Endodermal cell (in vitro differentiated cells): ENCODE measurements at places on chromosomes 12 and 14. TPM values are rescaled to one million over a fixed set of nuclear protein-coding genes. Genes with fewer than 3 reads are reported as not detected.
A peak's percentile ranks its signal among the peaks of the same experiment; 100 is the strongest.

The PHLDA1 gene
- total RNA-seq: 3.7 to 37.7 TPM (median 4.2 TPM) in 3 replicates

DNA sequence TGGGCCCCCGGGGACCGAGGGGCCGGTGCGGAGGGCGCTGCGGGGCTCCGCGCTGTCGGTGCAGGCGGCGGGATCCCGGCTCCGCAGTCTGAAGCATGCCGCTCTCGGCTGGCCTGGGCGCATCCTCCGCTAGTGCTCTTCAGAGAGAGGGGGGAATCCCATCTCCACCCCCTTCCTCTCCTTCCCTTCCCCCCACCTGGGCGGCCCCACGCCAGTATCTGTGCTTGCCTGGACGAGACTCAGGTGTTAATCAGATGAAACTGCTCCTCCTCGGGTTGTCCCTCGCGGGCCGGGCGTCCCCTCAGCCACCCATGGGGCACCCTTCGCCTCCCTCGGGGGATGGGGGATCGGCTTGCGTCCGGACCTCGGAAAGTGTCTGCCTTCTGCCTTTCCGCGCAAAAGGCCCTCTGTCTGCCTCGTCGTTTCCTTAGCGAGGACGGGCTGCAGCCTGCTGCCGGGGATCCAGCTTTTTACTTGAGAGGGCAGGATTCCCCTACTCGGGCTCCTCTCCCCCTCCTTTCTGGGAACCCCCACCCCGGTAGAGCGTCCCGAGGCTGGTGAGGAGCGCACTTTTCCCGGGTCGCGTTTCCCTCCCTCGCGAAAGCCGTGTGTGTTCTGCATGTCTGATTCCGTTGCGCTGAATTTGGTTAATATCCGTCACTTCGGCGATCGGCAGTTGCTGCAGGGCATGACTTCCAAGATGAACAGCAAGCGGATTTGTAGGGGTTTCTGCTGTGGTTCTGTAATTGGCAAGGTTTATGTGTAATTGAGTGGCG, 1.1 kb downstream of the GPHN start:
- peak; percentile 69 for DNase-seq

DNA sequence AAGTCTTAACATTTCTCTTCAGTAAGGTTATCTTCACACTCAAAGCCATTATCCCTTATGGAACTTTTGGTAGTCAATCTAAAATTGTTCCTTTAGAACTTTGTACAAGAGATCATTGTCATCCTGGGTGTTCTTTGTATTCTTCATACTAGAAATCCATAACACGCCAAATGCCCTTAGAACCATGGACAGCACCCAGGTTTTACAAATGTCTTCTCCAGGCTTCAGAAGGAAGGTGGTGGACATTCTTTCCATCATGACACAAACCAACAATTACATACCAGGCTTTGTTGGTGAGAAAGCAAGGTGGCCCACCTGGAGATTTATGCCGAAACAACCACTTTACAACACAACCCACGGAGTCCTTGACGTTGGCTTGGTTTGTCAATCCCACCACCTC, 365.6 kb upstream of the TBX3 start:
- DNase-seq: peak; percentile 59

DNA sequence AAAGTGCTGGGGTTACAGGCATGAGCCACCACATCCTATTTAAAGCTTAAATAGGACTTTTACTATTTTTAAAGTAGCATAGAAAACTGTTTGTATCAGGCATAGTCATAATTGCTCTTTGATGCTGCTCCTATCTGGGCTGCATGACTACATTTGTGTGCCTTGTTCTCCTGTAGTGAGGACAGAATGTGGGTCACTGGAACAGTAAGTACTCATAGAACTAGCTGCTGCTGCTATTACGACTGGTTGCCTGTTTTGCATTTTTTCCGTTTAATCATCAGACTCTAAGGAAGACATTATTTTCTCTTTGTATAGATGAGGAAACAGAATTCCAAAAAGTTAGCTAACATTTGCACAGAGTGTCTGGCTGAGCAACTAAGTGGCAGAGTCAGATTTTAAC, 42.8 kb downstream of the ZC3H14 start:
- no peak for DNase-seq

DNA sequence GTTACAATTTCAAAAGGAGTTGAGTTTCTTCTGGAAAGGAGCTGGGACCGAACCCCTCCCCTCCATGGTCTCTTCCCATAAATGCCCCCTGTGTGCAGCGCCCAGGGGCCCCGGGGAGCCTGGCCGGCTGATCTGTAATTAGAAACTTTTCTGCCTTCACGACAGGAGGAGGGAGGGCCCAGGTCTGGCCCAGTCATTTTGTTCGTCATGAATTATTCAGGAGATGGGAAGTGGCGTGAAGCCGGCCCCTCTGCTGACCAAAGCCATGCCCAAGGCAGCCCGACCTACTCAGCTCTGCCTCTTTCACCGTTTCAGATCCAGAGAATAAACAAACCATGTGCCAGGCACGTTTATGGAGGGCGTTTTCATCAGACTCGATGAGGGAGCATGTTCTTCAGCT, 33.3 kb upstream of the MSI1 start:
- peak; percentile 92 for DNase-seq

GRCh38 chr14:38339696-38340095, 83.8 kb upstream of the CLEC14A start:
- DNase-seq: no peak

- DNase-seq: no peak
Observed at GRCh38 chr12:96177013-96177412, 17.2 kb upstream of the ELK3 start.

The CLEC14A gene
- total RNA-seq: 0.29 to 0.70 TPM (median 0.59 TPM) in 3 replicates

The CCDC177 gene
- total RNA-seq: 4.6 to 6.2 TPM (median 5.8 TPM) in 3 replicates

- peak; percentile 79 for DNase-seq
Observed at GRCh38 chr12:115617391-115617790, 660.1 kb downstream of the MED13L start.

The IKBIP gene
- 10.6 and 12.6 TPM in 2 replicates for total RNA-seq

DNA sequence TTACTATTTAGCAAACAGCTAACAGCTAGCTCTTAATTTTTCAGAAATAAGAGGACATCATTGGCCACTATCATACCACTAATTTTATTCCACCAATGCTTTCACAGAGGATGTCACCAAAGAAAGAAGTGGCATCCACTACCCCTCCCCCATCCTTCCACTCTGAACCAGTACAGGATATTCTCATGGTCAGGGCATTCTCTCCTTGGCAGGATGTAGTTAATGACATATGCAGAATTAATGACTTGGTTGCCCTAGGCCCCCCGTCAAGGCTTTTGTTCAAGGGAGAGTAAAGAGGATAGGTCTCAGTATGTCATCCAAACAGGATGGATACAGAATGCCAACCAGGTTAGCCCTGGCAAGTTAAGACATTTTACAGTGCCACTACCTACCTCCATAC, 18.9 kb upstream of the NUP107 start:
- DNase-seq: no peak

The PXMP2 gene
- 11.7 to 26.7 TPM (median 25.1 TPM) in 3 replicates for total RNA-seq

- DNase-seq: no peak
Observed at GRCh38 chr12:78055545-78055944, 224.9 kb downstream of the NAV3 start.

- no peak for DNase-seq
Observed at GRCh38 chr12:124390442-124391097, 95.7 kb downstream of the RFLNA start.

The AEBP2 gene
- 68.4 and 78.4 TPM in 2 replicates for total RNA-seq

The CIROP gene
- total RNA-seq: 1.4 and 1.6 TPM in 2 replicates

The TMTC2 gene
- total RNA-seq: 8.0 and 10.8 TPM in 2 replicates

GRCh38 chr14:104132981-104133380, 5.4 kb upstream of the KIF26A start:
- DNase-seq: peak; percentile 87

The PPP1R1A gene
- total RNA-seq: 11.6 to 16.1 TPM (median 13.4 TPM) in 3 replicates

The RGS6 gene
- total RNA-seq: 10.1 to 13.6 TPM (median 13.2 TPM) in 3 replicates

GRCh38 chr12:115882936-115883335, 394.6 kb downstream of the MED13L start:
- peak; percentile 10 for DNase-seq

DNA sequence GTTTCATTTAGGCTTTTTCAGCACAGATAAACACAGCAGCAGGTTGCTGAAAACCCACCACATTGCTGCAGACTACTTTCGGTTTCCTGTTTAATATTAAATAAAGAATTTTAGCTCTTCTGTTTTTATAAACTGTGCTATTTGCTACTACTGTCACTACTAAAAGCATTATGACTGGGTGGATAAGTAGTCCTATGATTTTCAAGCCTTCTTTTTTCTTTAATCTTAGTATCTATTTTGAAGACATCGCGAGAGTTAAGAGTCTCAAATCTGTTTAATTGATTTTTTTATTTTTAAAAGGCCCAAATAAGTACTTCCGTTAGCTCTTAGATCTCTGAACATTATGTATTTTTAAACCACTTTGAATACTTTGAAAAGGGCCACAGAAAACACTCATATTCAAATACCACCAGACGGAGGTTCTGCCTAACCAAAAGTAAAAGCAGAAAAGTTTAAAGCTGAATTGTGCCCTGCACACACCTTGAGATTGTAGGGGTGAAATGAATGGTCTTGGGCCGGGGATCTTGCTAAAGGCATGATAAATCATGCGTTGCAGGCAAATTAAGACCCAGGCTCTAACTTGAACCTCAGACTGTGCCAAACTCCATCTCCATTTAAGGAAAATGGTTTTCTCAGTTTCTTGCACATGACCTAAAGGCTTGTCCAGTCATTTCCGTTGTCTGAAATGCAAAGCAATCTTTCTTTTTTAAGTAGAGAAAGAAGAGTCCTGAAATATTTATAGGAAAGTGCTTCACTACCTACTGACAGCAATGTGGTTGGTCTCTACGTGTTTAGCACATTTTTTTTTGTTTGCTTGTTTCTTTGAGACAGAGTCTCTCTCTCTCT, 13.6 kb upstream of the FOXN3 start:
- DNase-seq: no peak

DNA sequence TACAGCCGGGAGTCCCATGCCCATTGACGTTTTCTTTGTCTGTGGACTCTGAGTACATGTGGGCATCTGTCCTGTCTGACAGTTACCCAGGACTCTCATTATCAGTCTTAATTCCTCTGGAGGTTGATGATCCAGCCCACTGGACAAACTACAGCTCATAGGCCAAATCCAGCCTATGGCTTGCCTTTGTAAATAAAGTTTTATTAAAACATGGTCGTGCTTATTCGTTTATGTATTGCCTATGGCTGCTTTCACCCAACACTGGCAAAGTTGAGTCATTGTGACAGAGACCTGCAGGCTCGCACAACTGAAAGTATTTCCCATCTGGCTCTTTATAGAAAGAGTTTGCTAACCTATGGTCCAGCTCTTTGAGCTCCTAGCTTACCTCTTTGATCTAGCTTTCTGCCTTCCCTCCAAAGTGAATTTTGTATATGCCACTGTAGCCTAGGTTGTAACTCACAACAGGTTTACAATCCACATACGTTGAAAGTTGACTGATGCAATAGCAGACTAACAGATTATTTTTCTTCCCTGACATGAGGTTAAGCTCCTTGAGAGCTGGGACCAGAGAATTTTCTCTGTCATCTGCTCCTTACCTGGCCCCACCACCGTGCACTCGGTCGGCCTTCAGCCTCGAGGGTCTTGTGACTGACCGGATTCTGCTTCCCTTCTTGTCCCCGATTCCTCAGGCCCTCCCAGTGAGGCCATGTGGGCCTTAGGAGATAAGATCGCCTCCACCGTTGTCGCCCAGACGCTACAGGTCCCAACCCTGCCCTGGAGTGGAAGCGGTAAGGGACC, 57.3 kb downstream of the ACACB start:
- peak; percentile 20 for DNase-seq

The AKAP6 gene
- total RNA-seq: 5.0 to 6.1 TPM (median 5.1 TPM) in 3 replicates

GRCh38 chr12:3316776-3317480, 174.1 kb upstream of the PRMT8 start:
- DNase-seq: no peak

- no peak for DNase-seq
Observed at GRCh38 chr14:94936401-94936892, 166.5 kb upstream of the GSC start.

The CLEC1A gene
- total RNA-seq: not detected in 2 replicates

The RFLNA gene
- total RNA-seq: 2.0 and 2.1 TPM in 2 replicates

DNA sequence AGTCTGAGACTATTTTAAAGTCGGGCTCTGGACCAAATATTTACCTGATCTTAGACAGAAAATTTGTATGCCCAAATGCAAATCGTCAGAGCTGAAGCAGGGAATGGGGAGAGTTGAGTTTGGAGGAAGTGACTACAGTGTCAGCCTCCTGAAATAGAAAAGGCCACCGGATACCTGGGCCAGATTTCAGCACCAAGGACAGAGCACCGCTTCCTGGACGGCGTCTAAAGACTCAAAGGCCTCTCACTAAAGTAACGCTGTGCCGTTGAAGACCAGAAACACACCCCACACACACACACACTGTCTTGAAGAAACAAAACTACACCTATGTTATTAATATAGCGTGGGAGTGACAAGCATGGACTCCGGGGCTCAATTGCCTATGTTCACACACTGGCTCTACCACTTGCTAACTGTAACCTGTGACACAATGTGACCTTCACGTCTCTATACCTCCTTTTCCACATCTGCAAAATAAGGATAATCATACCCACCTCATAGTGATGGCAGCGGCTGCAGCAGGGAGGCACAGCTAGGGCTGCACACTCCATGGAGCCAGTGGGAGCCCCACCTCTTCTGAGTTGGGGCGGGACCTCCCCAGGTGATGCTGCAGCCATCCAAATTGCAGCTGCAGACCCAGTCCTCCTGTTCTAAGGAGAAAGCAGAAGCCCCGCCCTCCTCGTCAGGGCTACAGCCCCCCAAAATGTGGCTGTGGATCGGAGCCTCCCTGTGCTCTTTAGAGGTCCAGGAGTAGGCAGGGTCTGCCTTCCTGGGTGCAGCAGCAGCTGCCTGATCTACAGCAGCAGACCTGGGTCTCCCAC, 35.6 kb downstream of the KRT76 start:
- peak; percentile 97 for DNase-seq

DNA sequence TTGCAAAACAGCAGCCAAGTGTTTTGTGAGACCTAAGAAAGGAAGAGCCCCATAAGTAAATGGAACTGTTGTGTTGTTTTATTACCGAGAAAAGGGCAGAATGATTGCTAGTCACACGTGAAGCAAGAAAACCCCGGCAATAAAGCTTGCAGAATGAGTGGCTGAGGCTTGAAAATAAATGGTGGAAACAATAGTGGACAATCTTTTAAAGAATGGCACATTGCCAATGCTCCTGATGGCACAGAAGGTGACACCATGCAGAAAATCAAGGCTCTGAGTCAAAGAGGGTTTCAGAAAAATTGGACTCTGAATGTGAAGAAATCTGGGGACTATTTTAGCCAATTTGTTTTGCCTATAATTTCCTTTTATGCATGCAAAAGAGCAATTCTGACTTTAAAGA, 4.0 kb upstream of the AQP2 start:
- no peak for DNase-seq

The LMO3 gene
- 0.68 to 1.3 TPM (median 0.77 TPM) in 3 replicates for total RNA-seq
